ENCODE measurements at places on chromosomes 7 and 10.

- DNase-seq = peak; percentile 42
These were observed 43.0 kb downstream of the SCRN1 start for GRCh38 chr7:29946428-29947186.

- DNase-seq = no peak
These were observed 518.0 kb upstream of the KLF6 start for GRCh38 chr10:4303045-4303444.

GRCh38 chr7:106231856-106232490 lies 52.8 kb downstream of the NAMPT start:
- DNase-seq = peak; percentile 18

GRCh38 chr7:16999541-17000267 lies 117.9 kb upstream of the AGR3 start:
- DNase-seq = no peak

DNA sequence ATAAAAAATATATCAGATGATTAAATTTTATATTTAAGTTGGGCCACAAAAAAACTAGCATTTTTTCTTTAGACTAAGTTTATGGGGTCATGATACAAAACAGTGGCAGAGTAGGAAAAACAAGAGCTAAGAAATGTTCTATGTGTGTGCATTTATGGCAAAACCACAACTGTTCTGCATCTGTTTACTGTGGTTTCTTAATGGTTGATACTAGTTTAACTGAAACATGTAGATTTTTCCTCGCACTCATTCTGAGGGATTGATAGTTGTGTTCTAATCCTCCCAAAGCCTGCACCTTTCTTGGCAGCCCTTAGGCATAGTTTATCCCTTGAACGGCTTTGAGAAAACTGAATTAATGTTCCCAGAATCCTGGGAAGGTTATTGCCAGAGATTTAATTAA lies 66.6 kb upstream of the PHYHIPL start:
- no peak for DNase-seq

- no peak for DNase-seq
These were observed 88.1 kb downstream of the SEMA3C start for GRCh38 chr7:80830584-80831285.

GRCh38 chr7:139075871-139076686 lies 33.4 kb downstream of the ZC3HAV1 start:
- DNase-seq = no peak

- DNase-seq = no peak
These were observed 201.5 kb downstream of the DNAJB6 start for GRCh38 chr7:157538321-157538720.

DNA sequence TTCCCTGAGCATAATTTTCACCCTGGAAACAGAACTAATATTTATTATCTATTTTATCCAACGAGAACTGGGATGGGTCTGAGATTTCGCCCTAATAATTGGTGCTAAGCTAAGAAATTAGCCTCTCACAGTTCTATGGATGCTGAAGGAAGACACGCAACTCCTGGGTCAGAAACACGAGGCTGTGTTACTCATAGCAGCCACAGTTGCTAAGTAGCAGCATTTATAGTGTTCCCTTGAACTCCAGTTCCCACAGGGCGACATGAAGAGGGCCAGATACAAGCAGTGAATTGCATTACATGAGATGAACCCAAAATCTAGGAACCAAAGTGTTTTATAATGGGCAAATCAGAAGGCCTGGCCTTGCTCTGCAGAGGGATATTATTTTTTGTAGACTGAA lies 109.8 kb upstream of the AGR3 start:
- no peak for DNase-seq

GRCh38 chr10:46091080-46091827 lies 45.2 kb upstream of the MSMB start:
- no peak for DNase-seq

DNA sequence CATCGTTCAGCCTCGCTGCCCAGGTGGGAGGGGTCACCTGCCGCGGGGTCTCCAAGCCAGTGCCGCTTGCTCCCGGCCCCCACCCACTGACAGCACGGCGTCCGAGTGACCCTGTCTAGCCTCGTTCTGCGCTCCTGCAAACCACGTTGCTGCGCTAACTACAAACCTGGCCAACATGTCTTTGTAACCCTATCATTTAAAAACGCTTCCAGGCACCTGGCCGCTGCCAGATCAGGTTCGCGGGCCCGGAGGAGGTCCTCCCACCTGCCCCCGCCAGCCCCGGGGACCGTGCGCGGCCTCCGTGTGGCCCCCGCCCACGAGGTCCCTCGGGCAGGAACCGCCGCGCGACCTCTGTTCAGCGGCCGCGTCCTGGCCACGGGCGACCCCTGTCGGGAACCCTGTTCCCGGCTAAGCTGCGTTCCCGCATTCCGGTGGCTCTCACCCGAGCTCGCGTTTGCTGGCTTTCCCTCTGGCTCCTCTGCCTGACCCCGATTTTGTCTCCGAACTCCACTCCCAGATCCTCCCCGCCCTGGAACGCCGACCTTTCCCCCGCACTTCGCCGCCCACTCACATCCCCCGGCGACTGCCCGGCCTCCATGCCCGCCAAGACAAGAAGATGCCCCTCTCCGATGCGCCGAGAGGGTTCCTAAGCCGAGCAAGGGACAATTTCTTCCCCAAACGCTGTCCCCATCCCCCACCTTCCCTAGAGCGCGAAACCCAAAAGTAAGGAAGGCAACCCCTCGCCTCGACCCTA lies 2.4 kb downstream of the SFMBT2 start:
- no peak for DNase-seq

DNA sequence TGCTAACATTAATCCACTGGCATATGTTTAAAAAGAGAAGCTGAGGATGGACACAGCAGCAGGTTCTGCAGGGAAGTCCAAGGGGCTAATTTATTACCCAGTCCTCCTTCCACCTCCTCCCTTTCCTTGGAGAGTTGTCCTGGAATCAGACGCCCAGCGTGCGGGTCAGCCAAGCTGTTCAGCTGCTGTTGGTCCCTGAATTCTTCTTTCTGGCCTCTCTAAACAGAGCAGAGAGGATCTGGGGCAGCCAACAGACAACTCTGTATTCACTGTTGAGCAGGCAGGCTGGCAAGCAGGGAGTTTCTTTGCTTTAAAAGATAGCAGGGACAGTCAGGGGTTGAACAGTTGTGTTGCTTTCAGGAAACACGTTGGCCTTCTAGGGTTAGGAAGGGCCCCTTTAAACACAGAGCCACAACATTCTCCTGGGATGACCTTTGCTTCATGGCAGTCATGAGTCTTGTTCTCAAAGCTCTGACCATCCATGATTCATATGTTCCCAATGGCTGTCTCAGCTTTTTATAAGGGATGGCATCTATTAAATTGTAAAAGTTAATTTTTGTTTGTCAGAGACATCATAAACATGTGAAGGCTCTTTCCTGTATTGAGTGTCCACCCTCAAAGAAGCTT lies 217.0 kb downstream of the CREB5 start:
- peak; percentile 59 for DNase-seq

Data from EH (cell line).